ENCODE measurements at places on chromosomes 6 and 20. TPM values are rescaled to one million over a fixed set of nuclear protein-coding genes. Genes with fewer than 3 reads are reported as not detected.

Gene CCN5
- total RNA-seq, result 0.93 TPM

Gene MICAL1
- total RNA-seq, result 35.3 TPM

Gene JPH2
- 11.1 TPM for total RNA-seq

Gene COL12A1
- total RNA-seq, result 110 TPM

Gene TBC1D32
- 10.2 TPM for total RNA-seq

Gene SLC29A1
- total RNA-seq, result 6.8 TPM

Gene PAQR8
- 1.8 TPM for total RNA-seq

DNA sequence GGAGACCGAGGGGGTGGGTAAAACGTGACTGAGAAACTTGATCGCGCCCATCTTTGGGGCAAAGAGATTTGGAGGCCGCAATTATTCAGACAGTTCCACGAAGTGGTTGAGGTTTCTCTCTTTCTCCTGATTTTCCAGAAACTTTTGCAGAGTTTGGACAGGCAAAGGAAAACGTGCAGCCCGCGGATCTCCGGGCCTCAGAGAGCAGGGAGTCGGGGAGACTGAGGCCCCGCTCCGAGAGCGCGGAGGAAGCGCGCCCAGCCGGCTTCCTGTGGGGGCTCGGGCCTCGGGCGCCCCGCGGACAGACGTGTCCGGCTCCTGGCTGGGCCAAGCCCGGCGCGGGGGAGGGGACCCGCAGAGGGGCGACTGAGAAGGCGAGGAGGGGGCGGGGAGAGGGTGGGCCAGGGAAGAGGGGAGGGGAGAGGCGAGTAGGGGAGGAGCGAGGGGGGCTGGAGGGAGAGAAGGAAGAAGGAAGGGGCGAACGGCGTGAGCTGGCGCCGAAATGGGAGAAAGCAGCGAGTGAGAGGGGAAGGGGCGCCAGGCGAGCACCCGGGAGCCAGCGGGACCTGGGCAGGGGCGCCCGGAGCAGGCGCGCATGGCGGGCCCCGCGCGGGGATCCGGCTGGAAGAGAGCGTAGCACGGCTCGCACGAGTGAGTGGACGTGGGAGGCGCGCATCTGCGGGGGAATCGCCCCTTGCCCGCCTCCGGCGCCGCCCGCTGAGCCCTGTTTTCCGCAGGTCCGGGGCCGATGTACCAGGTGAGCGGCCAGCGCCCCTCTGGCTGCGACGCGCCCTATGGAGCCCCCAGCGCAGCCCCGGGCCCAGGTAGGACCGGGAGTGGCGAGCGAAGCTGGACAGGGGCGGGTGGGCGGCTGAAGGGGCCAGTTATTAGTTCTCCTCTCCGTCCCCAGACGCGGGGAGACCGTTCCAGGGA lies at the start of gene MDFI:
Gene MDFI, plus strand, starts transcription at position 467 of the 933 bp plus-strand sequence. Its CDS starts 282 bp downstream, at position 749.
- no peak for DNase-seq
- peaks cover 13% of the 10 kb centered on the region for H3K36me3 ChIP-seq
- H3K27ac ChIP-seq, result peak within 1 kb of the TSS; percentile 83

DNA sequence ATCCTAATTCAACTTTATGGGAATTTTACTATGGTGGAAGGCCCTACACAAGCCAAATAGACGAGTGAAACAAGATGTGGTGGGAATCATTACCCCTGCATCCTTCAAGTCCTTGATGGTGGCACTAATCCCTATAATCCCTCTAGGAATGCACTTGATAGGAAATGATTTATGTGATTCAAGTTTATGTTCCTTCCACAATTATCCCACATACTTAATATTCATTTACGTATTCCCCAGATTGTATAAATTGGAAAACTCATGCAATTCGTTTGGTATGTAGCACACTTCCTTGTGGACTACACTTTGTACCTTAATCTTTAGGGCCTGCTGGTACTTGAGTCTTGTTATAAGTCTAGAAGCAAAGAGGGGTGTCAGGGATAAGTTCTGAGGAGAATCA lies 40.8 kb downstream of the PKIB start:
- no peaks in the 10 kb centered on the region for H3K36me3 ChIP-seq
- peaks cover 30% of the 10 kb centered on the region for H3K4me1 ChIP-seq
- H3K27ac ChIP-seq, result peak overlapping the region; percentile 57
- H3K27me3 ChIP-seq, result no peaks in the 10 kb centered on the region

DNA sequence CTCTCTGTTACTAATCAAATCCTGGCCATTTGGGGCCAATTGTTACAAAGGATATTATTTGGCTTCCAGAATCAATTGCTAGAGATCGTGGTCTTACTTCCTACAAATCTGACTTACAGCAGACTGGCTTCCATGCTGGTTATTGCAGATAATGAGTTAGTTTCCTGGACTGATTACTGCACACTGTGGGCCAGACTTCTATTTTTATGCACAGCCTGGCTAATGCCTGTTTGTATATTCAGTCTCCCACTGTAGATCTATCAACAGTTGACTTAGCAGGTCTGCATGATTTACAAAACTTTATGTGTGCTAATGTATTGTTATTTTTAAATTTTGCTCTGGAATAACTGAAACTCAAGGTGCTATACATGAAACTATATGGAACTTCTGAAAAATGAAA lies 25.8 kb upstream of the FBXL4 start:
- peaks cover 7% of the 10 kb centered on the region for H3K36me3 ChIP-seq
- H3K27me3 ChIP-seq, result peaks cover 28% of the 10 kb centered on the region
- DNase-seq, result no peak
- no peak overlapping the region for H3K4me3 ChIP-seq
- no peak overlapping the region for H3K27ac ChIP-seq
- H3K4me1 ChIP-seq, result no peaks in the 10 kb centered on the region

DNA sequence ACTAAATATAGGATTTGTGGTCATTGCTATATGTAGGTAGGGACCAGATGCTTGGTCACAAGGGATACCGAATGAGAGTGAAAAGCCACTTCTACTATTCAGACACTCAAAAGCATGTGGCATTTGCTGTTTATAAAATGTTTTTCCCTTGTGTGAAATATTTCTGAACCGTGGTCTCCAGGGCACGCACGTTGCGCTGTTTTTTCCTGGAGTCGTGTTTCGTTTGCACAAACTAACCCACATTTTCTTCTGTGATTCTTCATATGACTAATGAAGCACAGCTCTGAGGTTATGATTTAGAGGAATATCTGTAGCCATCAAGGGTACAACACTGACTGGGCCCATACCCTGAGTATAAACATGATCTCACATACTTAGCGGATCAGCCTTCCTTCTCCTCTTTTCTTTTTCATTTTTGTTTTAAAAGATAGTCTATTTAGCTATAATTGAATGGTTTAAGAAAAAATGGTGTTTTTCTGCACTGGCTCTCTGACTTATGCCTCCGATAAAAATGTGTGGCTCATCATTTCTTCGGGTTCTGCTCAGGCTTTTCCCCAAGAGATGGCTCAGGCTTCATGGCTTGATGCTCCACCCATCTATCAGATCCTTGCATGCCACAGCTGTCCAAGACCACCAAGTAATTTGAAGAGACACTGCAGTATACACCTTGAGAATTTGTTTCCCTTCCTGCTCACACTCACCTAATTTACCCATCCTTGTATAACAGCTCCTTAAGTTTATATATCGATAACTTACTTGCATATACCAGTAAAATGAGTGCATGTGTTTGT lies 59.9 kb upstream of the HBS1L start:
- no peaks in the 10 kb centered on the region for H3K36me3 ChIP-seq
- no peaks in the 10 kb centered on the region for H3K4me1 ChIP-seq
- DNase-seq, result no peak
- H3K27ac ChIP-seq, result no peak overlapping the region

DNA sequence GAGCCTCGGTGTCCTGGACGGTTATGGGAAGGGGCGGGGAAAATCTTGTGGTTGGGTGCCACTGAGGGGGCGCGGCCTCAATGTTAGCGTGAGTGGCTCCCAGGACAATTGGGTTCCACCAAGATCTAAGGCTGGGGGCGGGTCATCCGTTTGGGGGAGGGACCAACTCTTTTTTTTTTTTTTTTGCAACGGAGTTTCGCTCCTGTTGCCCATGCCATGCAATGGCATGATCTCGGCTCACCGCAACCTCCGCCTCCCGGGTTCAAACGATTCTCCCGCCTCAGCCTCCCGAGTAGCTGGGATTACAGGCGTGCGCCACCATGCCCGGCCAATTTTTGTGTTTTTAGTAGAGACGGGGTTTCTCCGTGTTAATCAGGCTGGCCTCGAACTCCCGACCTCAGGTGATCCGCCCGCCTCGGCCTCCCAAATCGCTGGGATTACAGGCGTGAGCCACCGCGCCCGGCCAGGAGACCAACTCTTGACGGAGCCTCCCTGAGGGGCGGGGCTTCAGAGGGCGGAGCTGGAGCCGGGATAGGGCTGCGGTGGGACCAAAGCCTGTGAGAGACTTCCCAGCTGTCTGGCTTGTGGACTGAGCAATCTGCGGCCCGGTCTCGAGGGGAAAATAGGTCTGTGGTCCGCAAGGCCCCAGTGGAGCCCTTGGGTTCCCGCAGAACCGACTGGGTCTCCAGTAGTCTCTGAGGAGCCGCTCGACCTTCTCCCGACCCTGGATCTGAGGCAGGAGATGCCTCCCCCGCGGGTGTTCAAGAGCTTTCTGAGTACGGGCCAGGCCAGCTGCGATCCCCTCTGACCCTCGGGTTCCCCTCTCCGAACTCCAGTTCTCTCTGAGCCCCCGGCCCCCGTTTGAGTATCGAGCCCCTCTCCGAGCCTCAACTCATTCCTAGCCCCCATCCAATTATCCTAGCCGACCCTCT lies 1.1 kb downstream of the SPAG4 start:
- peak; percentile 87 for DNase-seq
- H3K27me3 ChIP-seq, result no peaks in the 10 kb centered on the region
- H3K27ac ChIP-seq, result peak overlapping the region; percentile 86
- peak overlapping the region; percentile 87 for H3K4me3 ChIP-seq

- peak overlapping the region; percentile 74 for H3K27ac ChIP-seq
- H3K4me3 ChIP-seq, result no peak overlapping the region
- no peak for DNase-seq
- peaks cover 5% of the 10 kb centered on the region for H3K36me3 ChIP-seq
- H3K4me1 ChIP-seq, result no peaks in the 10 kb centered on the region
Measured at GRCh38 chr6:17700421-17701416, 6.0 kb downstream of the NUP153 start.
